Activated naive CD4-positive, alpha-beta T cell treated with anti-CD3 and anti-CD28 coated beads, Interleukin-2, amount 10 ng/mL, durations not matched to agents 5 hours and 36 hours (primary cell): ENCODE measurements at places on chromosomes 13 and 19. TPM values are rescaled to one million over a fixed set of nuclear protein-coding genes. Genes with fewer than 3 reads are reported as not detected.

PNMA8A gene
- 0.29 TPM for total RNA-seq

MBD3L3 gene
- total RNA-seq = not detected

PCDH17 gene
- total RNA-seq = not detected

NMRK2 gene
- total RNA-seq = not detected

CYP4F12 gene
- total RNA-seq = not detected

SMAD9 gene
- total RNA-seq = not detected

CD209 gene
- total RNA-seq = not detected
